Transverse colon (tissue), 4 donors: ENCODE measurements at places on chromosomes 13 and 19. TPM values are rescaled to one million over a fixed set of nuclear protein-coding genes. Genes with fewer than 3 reads are reported as not detected.

GRCh38 chr13:51479199-51479523 lies 26.3 kb upstream of the INTS6 start:
- DNase-seq = no peak

DNA sequence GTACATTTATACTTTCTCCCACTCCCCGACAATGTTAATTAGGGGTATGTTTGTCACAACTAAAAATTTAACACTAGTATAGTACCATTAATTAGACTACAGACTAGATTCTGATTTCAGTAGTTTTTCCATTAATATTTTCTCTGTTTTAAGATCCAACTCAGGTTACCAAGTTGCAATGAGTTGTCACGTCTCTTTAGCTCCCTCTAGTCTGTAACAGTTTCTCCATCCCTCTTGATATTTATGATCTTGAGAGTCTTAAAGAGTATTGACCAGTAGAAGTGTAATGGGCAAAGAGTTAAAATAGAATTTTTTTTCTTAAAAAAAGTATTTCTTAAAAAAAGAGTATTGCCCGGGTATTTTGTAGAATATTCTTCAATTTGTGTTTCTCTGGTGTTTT lies 598.1 kb downstream of the TBC1D4 start:
- no peak for DNase-seq

- DNase-seq = no peak
Observed at GRCh38 chr13:71799324-71799723, 67.7 kb downstream of the DACH1 start.

DNA sequence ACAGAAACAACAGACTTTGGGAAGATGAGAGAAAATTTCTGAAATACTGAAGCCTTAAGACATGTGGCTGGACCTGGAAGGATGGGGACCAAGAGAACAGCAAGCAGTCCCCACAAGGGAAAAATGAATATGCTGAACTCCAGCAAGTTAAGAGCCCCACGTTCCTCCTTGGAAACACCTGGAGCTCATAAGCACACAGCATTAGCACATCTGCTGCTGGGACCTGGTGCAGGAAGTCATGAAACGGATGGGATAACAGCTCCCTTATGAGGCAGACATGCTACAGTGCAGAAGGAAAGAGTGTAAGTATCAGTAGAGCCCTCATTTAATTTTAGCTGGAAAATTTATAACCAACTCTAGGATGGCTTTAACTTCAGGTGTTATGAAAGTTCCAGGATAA lies 67.3 kb downstream of the SLC15A1 start:
- DNase-seq = no peak

GRCh38 chr13:63287926-63288325 lies 1872.3 kb upstream of the PCDH20 start:
- DNase-seq = no peak

- peak; percentile 11 for DNase-seq
Observed at GRCh38 chr13:35723053-35723461, 246.6 kb upstream of the MAB21L1 start.

GRCh38 chr19:1172353-1173158 lies 1.5 kb downstream of the SBNO2 start:
- DNase-seq = peak; percentile 76

- no peak for DNase-seq
Observed at GRCh38 chr13:98538876-98539275, 38.0 kb downstream of the STK24 start.

- DNase-seq = no peak
Observed at GRCh38 chr13:46858776-46859175, 38.1 kb downstream of the HTR2A start.

DNA sequence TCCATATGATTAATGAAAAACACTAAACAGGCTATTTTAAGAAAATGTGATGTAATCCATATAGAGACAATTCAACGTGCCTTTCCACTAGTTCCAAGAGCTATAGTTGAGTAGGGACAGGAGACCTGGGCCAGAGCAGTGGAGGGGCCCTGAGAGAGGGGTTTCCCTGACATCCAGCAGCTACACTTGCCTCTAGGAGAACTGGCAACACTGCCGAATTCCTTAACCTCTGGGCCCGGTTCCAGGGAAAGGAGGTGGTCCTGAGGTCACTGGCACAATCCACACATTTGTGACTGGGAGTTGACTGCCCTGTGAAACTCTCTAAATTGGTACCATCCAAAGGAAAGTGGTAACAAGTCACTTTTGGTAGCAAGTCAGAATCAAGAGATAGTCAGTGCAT lies 264.4 kb downstream of the DCLK1 start:
- DNase-seq = no peak

- no peak for DNase-seq
Observed at GRCh38 chr13:31747966-31748365, 8.6 kb downstream of the RXFP2 start.

DNA sequence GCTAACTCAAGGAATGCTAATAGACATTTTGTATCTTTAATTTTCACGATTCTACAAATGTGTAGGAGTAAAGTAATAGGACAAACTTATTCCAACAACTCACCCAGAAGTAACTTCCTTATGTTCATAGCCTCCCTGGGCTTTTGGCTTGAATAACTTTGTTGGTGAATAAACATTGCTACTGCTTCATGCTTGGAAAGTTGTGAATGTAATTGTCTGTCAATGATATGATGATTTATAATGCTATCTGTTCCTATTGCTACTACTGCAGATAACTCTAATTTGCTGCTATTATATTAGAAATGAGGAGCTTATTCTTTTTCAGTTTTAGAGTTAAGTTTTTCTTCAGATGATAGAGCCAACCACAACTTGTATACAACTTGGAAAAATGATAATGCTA lies 307.7 kb downstream of the PCDH9 start:
- DNase-seq = no peak

DNA sequence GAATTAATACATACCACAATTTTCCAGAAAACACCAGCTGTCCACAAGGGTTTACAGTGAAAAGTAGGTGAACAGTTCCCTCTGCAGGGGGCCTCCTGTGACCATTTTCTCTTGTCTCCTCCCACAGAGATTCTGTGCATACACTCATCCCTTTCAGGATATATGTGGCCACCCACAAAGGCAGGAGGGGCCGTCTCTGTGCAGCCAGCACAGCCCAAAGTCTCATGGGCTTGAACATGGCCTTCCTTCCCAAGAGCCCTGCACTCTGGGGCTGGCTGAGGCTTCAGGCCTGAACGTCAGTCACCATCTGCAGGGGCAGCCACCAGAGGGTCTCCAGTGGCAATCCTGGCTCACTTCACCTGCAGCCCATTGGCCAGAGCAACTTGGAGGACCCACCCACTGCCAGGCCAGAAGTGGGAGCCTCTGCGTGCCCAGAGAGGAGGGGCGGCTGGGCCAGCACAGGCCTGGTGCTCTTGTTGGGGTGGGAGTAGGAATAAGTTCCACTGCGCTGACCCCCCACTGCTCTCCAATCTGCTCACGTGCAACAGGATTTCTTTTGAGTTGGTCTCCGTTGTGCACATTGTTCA lies 25.1 kb downstream of the TMEM161A start:
- no peak for DNase-seq

DNA sequence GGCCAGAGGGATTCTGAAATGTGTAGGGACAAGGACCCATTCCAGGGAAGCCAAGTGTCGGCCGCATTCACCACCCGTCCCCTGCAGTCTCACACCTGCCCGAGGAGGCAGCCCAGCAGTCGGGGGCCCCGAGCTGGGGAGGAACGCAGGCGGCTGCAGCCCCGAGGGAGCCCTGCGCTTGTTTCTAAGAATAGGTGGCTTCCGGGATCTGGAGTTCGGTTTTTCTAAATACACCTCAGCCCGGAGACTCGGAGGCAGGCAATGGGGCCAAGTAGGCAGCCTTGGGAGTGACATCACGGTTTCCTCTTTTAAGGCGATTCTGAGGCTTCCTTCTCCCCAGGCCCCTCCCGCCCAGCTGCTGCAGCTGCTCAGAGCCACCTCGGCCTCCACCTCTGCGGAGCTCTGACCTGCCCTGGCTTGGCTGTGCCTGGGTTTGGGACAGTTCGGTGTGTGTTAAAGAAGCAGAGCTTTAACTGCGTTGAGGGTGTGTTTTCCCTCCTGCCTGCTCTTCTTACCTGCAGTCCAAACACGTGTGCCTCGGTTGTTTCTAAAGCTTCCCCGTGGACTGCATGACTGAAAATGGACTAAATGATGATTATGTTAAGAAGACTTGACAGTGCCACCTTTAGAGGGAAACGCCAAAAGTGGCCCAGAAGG lies 80.5 kb downstream of the COL4A2 start:
- DNase-seq = peak; percentile 36

DNA sequence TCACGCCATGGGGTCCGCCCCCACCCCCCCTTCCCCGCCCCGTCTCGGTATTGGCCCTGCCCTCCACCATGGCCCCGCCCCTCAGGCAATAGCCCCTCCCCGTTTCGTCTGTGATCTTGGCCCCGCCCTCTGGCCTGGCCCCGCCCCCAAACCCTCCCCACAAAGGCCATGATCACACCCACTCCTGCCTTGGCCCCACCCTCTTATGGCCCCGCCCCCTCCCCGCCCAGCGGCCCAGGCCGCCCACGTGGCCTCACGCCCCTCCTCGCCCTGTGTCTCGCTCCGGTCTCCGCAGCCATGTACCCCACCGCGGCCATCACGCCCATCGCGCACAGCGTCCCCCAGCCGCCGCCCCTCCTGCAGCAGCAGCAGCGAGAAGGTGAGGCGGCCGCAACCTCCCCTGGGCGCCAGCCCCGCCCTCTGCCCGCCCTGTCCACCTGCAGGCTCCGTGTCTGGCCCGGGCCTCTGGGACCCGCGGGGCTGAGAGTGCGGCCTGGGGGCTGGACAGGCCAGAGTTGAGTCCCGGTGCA lies 61.3 kb downstream of the CELF5 start:
- DNase-seq = no peak

DNA sequence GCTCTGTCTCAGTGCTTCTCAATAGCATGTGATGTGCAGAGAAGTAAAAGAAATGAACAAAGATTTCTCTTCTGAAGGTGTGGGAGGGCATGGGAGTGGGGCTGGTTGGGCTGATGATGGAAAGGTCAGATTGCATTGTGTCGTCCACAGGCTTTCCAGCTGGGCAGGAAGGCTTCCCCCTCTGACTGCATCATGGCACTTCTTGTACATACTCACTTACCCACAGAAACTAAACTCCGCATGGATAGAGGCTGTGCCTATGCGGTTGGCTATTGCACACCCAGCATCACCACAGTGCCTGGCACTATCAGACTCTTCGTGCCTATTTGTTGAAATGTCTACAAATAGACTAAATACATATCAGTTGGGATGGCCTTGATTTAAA lies 24.4 kb upstream of the TNFSF11 start:
- no peak for DNase-seq

GRCh38 chr13:93535251-93535650 lies 308.6 kb downstream of the GPC6 start:
- DNase-seq = no peak

GRCh38 chr13:43157796-43158195 lies 134.4 kb downstream of the DNAJC15 start:
- no peak for DNase-seq

GRCh38 chr19:48458016-48458415 lies 2.6 kb downstream of the KCNJ14 start:
- no peak for DNase-seq

DNA sequence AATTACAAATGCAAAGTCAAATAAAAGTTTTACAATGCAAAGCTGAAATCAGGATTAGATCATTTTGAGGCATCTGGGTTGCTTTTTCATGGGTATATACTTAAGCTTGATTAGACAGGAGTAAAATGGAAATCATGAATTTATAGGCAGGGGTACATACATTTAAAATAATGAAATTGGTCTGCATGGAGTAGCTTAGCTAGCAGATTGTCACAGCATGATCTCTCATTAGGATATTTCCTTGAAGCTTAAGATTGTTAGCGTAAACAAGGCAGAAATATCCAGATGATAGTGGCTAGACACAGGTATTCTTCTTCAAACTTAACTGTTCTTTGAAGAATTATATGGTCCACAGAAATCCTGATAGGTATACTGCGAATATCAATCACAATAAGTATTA lies 1627.0 kb upstream of the PCDH20 start:
- no peak for DNase-seq

DNA sequence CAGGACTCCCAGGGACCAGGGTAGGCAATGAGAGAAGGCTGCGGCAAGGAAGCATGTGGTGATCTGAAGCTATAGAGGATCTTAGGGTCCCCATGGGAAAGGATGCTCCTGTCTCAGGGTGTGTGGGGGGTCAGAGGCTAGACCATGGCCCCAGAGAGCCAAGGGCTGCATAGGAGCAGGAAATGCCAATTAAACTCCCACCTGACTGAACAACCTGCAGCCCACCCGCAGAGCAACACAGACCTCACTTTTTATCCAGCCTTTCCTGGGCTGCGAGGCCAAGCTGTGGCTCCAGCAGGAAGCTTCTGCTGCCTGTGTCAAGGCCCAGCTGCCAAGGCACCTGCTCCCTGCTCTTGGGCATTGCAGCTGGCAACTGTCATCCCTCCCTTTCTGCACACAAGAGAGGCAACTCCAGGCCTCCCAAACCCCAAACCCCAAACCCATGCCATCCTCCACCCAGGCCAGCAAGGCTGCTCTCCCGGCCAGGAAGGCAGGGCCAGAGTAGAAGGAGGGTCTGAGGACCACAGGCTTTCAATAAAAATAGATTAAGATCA lies 290.1 kb downstream of the FOXO1 start:
- no peak for DNase-seq

DNA sequence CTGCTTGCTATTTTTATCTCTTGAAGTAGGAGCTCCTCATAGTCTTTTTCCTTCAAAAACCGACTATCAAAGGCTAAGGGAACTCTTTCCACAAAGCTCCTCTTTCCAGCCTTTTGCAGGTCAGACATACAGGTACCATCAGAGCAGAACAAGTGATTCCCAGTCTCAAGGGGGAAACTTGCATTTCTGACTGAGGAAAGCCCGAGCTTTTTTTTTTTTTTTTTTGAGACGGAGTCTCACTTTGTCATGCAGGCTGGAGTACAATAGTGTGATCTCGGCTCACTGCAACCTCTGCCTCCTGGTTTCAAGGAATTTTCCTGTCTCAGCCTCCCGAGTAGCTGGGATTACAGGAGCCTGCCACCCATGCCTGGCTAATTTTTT lies 32.0 kb downstream of the RUBCNL start:
- no peak for DNase-seq

DNA sequence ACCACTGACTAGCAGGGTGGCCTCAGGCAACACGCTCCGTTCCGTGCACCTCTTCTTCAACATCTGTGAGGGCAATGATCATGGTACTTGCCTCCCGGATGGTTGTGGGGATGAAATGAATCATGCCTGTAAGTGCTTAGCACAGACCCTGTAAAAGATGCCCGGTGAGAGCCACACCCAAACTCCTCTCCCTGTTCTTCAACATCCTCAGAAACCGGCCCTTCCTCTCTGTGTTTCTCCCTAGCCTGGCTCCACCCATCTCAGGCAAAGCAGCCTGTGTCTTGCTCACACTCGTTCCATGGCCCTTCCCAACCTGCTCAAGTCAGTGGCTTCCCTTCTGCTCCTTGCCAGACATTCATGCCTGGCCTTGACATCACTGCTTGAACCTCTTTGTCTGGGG lies 5.8 kb upstream of the DMKN start:
- DNase-seq = no peak

Gene PLEKHA4
- 2.6 TPM for total RNA-seq

Gene BICRA
- 11.6 TPM for total RNA-seq

Gene KLK3
- total RNA-seq = 66.9 TPM

Gene TTYH1
- 4.8 TPM for total RNA-seq

Gene KMT2B
- 63.2 TPM for total RNA-seq

Gene ZNF792
- total RNA-seq = 8.4 TPM

Gene IZUMO2
- total RNA-seq = not detected

Gene KIR3DL1
- not detected for total RNA-seq

Gene RB1
- 31.0 TPM for total RNA-seq

Gene LRRC8E
- total RNA-seq = 1.5 TPM

Gene NLRP4
- not detected for total RNA-seq

Gene ZNF296
- 3.7 TPM for total RNA-seq
